Stimulated activated naive B cell treated with anti-CD40 and anti-IgM and Interleukin-4, amounts not matched to agents 10 μg/mL and 1 μg/mL and 100 μg/mL, for 72 hours (primary cell): ENCODE measurements at places on chromosomes 4 and X.

DNA sequence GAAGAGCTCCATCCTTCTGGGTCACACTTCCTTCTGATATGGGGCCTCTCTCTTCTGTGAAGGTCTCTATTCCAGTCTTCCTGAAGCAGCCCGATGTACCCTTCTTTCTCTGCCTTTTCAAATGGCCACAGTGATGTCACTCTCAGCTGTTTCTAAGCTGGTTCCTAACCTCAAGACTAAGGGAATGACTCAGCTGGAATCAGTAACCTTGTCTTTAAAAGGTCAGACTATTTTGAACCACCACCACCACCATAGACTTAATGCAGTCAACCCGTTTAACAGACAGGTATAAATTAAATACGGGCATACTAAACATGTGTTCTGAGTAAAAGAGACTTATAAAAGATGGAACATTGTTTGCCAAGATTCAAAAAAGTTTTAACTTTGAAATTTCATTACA is 121.0 kb downstream of the PPA2 start:
- no peak overlapping the region for H3K4me3 ChIP-seq
- peaks cover 32% of the 10 kb centered on the region for H3K4me1 ChIP-seq
- DNase-seq, result peak; percentile 32
- no peaks in the 10 kb centered on the region for H3K27me3 ChIP-seq

GRCh38 chrX:44871114-44871645 is 1.8 kb upstream of the KDM6A start:
- no peaks in the 10 kb centered on the region for H3K4me1 ChIP-seq
- peak overlapping the region; percentile 63 for H3K27ac ChIP-seq
- DNase-seq, result no peak

- H3K4me1 ChIP-seq, result no peaks in the 10 kb centered on the region
- H3K27ac ChIP-seq, result no peak overlapping the region
- no peak overlapping the region for H3K4me3 ChIP-seq
These were observed 108.3 kb upstream of the ARSJ start for GRCh38 chr4:114087596-114088230.

- H3K4me1 ChIP-seq, result peaks cover 31% of the 10 kb centered on the region
- no peak overlapping the region for H3K27ac ChIP-seq
- DNase-seq, result peak; percentile 33
These were observed 531 bp downstream of the DGKQ start for GRCh38 chr4:972651-973424.

GRCh38 chrX:49842621-49843020 is 13.5 kb downstream of the PAGE4 start:
- peaks cover 14% of the 10 kb centered on the region for H3K27me3 ChIP-seq
- no peaks in the 10 kb centered on the region for H3K4me1 ChIP-seq
- no peak overlapping the region for H3K4me3 ChIP-seq
- no peak for DNase-seq
- H3K36me3 ChIP-seq, result no peaks in the 10 kb centered on the region

DNA sequence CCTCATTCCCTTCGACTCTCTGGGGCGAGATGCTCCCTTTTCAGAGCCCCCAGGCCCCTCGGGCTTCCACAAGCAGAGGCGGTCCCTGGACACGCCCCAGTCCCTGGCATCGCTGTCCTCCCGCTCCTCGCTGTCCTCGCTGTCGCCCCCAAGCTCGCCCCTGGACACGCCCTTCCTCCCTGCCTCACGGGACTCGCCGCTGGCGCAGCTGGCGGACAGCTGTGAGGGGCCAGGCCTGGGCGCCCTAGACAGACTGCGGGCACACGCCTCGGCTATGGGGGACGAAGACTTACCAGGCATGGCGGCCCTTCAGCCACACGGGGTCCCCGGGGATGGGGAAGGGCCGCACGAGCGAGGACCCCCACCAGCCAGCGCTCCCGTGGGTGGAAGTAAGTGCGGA is 39.5 kb upstream of the CLCN4 start:
- DNase-seq, result no peak
- H3K4me3 ChIP-seq, result peak overlapping the region; percentile 59
- H3K27ac ChIP-seq, result peak overlapping the region; percentile 96
- H3K4me1 ChIP-seq, result peaks cover 68% of the 10 kb centered on the region
- H3K27me3 ChIP-seq, result no peaks in the 10 kb centered on the region

DNA sequence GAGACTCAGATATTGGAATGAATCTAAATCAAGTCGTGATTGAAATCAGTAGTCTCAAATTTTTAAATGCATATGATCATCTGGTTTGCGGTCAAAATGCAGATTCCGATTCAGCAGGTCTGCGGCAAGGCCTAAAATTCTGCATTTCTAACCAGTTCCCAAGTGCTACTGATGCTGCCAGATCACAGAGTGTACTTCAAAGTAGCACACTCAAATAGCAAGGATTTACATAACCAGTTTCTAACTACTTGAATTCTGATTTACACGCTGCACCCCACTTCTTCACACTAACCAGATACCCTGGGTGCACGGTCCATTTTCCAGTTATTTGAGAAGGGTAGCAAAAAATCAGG is 752 bp downstream of the MBTPS2 start:
- no peaks in the 10 kb centered on the region for H3K27me3 ChIP-seq
- DNase-seq, result no peak
- H3K4me3 ChIP-seq, result peak overlapping the region; percentile 90
- peaks cover 5% of the 10 kb centered on the region for H3K36me3 ChIP-seq
- no peaks in the 10 kb centered on the region for H3K4me1 ChIP-seq

- no peak for DNase-seq
- peaks cover 27% of the 10 kb centered on the region for H3K27me3 ChIP-seq
- H3K4me3 ChIP-seq, result no peak overlapping the region
- peaks cover 26% of the 10 kb centered on the region for H3K4me1 ChIP-seq
These were observed 3.5 kb downstream of the FHDC1 start for GRCh38 chr4:152939621-152940020.

DNA sequence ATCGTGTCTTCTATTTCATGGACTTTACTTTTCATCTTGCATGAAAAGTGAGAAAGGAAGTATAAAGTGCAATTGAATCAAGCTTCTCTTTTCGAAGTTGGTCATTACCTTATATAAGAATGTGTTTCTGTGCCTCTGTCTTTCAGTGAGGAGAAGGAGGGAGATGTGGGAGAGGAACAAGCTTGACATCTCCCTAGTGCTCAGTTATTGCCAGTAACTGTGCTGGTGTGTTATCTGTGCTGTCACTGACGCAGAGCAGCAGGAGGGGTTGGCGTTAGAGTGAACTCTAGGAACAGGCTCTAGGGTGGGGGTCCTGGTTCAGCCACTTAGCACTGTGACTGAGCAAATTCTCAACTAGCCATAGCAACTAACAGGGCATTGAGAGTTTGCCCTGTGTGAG is 34.0 kb upstream of the TBC1D9 start:
- peak overlapping the region; percentile 81 for H3K27ac ChIP-seq
- peak overlapping the region; percentile 62 for H3K4me3 ChIP-seq
- H3K27me3 ChIP-seq, result no peaks in the 10 kb centered on the region
- H3K4me1 ChIP-seq, result peaks cover 52% of the 10 kb centered on the region
- no peak for DNase-seq
- H3K36me3 ChIP-seq, result peaks cover 15% of the 10 kb centered on the region

DNA sequence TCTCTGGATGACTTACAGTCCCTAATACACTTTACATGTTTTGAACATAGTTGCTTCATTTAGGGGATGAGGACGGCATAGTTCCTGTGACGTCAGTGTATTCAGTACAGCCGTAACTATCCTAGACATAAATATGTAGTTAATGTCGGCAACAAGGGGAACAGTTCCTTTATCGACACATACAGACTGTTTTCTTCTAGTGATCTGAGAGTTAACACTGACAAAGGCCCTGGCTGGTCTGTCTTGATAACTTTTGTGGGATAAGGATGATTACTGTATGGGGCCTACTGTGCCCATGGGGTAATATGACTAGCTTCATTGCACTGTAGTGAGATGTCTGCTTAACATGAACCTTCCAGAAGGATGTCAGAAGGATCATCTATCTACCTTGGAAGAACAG is 131.2 kb downstream of the ZNF518B start:
- H3K4me3 ChIP-seq, result no peak overlapping the region
- peaks cover 11% of the 10 kb centered on the region for H3K27me3 ChIP-seq

DNA sequence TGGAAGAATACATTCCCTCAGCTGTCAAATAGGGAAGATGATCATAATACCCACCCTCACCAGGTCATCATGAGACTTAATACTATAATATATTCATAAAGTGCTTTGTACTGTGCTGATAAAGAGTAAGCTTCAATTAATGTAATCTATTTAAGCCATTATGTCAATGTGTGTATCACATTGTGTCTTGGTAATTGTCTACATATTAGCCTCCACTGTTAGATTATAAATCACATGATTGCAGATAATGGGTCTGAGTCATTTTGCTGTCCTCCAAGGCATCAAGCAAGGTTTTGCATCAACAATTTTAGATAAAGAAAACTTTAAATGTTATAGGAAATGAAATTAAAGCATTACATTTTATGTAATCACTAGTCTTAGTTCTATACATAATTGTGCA is 45.2 kb upstream of the CEP135 start:
- no peak overlapping the region for H3K27ac ChIP-seq
- no peak for DNase-seq
- peaks cover 2% of the 10 kb centered on the region for H3K4me1 ChIP-seq
- peaks cover 16% of the 10 kb centered on the region for H3K36me3 ChIP-seq
- H3K27me3 ChIP-seq, result no peaks in the 10 kb centered on the region

DNA sequence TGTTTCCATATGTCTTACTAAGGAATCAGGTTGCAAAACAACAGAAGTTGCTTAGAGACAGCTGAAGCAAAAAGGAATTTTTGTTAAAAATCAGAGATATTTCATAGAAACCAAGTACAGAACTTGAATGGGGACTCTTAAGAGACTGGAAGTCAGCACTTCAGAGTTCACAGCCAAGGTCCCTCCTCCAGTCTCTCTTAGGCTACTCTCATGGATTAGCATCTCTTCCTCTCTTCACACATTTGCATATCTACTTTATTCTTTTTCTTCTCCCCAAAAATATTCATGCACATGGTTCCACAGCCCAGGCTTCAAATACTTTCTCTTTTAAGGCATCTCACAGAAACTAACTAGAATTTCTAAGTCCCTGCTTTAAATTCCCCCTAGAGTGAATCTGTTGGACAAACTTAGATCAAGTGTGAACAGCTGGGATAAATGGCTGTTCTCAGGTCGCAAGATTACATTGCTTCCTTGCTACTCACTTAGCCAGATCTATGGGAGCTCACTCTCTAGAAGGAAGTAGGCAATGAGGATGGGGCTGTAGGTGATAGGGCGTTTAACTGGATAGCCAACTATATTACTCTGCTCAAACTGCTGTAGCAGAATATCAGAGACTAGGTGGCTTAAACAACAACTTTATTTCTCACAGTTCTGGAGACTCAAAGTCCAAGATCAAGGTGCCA is 73.7 kb upstream of the GALNT7 start:
- no peaks in the 10 kb centered on the region for H3K4me1 ChIP-seq
- no peak for DNase-seq
- H3K27me3 ChIP-seq, result no peaks in the 10 kb centered on the region
- no peak overlapping the region for H3K27ac ChIP-seq

GRCh38 chr4:80713409-80713808 is 317.1 kb upstream of the BMP3 start:
- H3K27me3 ChIP-seq, result peaks cover 8% of the 10 kb centered on the region
- H3K4me1 ChIP-seq, result no peaks in the 10 kb centered on the region
- no peak overlapping the region for H3K27ac ChIP-seq
- H3K36me3 ChIP-seq, result no peaks in the 10 kb centered on the region
- H3K4me3 ChIP-seq, result no peak overlapping the region

DNA sequence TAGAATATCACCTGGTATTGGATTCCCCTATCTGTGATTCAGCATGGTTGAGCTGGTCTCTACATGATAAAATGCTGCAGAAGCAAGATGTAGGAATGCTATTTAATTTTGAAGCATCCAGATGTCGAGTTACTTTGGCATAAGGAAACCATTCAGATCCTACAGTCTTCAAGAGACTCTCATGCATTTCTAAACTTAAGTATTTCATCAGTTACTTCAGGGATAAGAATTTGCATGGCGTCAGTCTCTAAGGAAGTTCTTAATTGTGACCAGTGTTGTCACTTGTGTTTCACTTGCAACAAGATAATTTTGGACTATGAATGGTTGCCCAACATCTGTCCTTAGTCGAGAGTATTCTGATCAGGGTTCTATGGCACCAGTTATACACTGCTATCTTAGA is 192.4 kb downstream of the CCNG2 start:
- no peak for DNase-seq
- H3K27me3 ChIP-seq, result no peaks in the 10 kb centered on the region
- no peak overlapping the region for H3K27ac ChIP-seq
- peaks cover under 1% of the 10 kb centered on the region for H3K4me1 ChIP-seq

- H3K4me1 ChIP-seq, result peaks cover 20% of the 10 kb centered on the region
- H3K4me3 ChIP-seq, result no peak overlapping the region
- DNase-seq, result no peak
- no peaks in the 10 kb centered on the region for H3K36me3 ChIP-seq
- H3K27ac ChIP-seq, result no peak overlapping the region
- H3K27me3 ChIP-seq, result no peaks in the 10 kb centered on the region
These were observed 356.2 kb downstream of the HS3ST1 start for GRCh38 chr4:11072463-11072862.

GRCh38 chr4:141330616-141331015 is 109.9 kb downstream of the ZNF330 start:
- no peak overlapping the region for H3K27ac ChIP-seq
- no peak for DNase-seq

- H3K4me1 ChIP-seq, result peaks cover 27% of the 10 kb centered on the region
- peaks cover 61% of the 10 kb centered on the region for H3K27me3 ChIP-seq
- DNase-seq, result no peak
- H3K36me3 ChIP-seq, result no peaks in the 10 kb centered on the region
- peak overlapping the region; percentile 88 for H3K4me3 ChIP-seq
These were observed 850 bp upstream of the CXCL3 start for GRCh38 chr4:74039315-74039763.

DNA sequence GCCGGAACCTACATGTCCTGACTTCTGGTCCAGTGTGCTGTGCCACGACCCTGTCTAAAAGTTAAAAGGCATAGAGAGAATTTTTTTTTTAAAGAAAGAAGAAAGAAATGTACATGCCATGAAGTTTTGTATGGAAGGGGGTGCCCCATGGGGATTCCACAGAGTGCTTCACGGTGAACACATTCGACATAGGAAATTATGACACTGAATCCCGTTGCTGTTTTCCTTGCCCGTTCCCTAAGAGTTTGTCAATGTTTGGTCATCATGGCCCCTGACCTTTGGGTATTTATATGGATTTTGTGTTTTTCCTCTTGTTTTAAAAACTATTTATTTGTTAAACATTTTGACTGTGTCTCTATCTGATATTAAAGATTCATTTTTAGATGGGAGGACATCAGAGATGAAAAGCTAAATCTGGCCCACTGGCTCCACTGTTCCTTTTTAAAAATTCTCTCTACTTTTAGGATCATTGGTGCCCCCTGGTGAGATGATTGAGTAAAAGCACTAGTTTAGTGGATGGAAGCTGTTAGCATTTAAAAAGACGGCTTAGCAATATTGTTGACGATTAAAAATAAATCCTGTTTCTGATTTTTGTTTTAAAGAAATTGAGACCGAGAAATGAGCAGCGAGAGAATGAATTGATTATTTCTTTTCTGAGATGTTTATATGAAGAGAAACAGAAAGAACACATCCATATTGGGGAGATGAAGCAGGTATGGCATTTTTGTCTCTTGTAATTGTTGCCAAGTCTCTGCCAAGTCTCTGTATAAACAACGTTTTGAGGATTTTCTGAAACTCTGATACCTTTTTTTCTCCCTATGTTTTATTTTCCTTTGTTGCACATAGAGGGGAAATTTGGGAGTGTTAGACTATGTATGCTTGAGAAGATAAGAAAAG is 75.0 kb downstream of the PTTG2 start:
- no peak overlapping the region for H3K27ac ChIP-seq
- peaks cover 12% of the 10 kb centered on the region for H3K4me1 ChIP-seq
- H3K27me3 ChIP-seq, result no peaks in the 10 kb centered on the region
- DNase-seq, result no peak
